AG04450 (cell line): ENCODE measurements at places on chromosomes 1 and 21. TPM values are rescaled to one million over a fixed set of nuclear protein-coding genes. Genes with fewer than 3 reads are reported as not detected.

The MCOLN3 gene
- 0.05 TPM in 2 replicates for polyA plus RNA-seq

The TMEM125 gene
- polyA plus RNA-seq, result not detected in 2 replicates

The PLA2G2C gene
- polyA plus RNA-seq, result not detected in 2 replicates

The HSF2BP gene
- polyA plus RNA-seq, result 1.0 and 1.1 TPM in 2 replicates

DNA sequence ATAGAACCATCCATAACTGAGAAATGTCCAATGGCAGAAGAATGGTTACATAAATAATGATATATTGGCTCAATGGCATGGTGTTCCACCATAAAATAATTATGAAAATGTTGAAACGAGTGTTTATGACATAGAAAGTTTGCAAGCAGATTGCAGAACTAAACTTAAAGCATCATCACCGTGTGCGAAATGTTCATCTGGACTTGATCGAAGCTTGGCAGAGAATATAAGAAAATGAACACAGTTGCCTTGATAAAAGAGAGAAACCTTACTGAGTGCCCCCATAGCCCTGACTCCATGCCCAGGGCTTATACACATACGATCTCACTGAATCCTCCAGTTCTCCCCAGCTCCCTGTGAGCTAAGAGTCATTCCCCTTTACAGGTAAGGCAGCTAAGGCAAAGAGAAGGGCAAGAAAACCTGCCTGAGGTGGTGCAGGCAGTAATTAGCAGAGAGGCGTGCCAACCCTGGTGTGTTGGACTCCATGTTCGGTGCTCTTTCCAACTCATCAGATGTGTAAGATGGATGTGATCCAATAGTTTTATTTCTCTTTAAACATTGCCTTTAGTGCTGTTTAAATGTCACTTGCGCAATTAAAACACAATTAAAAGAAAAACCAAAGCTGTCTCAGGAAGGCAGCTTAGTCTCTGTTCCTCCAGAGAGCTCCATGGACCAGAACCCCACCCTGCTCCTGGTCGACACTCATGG, 21.8 kb upstream of the SPOCD1 start:
- DNase-seq, result no peak

- no peak for DNase-seq
Observed at GRCh38 chr1:169945181-169945580, 51.5 kb upstream of the SCYL3 start.

GRCh38 chr1:52825868-52826267, 16.7 kb upstream of the ZYG11A start:
- DNase-seq, result no peak

- DNase-seq, result no peak
Observed at GRCh38 chr1:59592924-59593323, 221.8 kb upstream of the HOOK1 start.

DNA sequence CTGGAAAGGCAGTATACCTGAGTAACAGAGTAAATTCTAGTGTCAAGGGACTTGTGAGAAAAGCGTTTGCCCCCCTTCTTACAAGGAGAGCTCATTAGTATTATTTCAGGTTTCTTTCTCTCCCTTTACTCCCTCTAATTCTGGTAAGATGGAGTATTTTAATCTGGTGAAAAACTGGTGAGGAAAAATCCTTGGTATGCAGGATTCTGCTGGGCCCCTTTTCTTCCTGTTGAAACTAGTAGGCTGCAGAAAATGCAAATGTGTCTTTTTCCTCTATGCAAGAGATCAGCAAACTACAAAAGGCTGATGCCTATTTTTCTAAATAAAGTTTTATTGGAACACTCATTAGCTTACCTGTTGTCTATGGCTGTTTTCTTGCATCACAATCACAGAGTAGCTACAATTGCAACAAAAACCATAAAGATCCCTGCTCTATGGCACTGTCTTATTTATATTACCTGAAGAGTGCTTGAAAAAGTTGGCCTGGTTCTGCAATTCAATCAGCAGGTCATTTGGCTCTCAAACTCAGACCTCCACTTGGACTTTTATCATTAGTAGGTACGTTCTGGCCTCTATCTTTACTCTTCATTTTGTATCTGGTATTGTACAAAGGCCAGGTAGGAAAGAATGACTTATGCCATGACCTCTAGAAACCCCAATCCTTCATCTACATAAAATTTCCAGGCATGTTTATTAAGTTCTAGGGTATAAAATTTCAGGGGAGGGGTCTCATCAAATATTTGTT, 109.6 kb downstream of the AKT3 start:
- DNase-seq, result no peak

DNA sequence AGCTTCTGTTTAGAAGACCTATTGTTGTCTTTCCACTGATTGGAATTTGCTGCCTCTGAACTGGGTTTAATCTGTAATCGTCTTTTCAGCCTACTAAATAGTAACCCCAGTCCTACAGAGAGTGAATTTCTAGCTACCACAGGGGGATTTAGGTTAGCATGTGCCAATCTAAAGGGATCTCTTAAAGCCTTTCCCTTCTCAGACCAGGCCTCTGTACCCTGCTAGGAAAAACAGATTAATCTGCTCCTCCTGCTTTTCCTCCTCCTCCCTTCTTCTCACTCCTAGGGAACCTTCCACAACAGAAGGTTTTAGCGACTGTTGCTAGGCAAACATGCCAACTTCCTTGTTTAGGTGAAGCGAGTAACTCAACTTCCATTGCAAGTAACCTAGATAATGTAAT, 1.3 kb upstream of the RC3H1 start:
- DNase-seq, result no peak

GRCh38 chr1:86773341-86774288, 69.2 kb downstream of the SH3GLB1 start:
- DNase-seq, result no peak

DNA sequence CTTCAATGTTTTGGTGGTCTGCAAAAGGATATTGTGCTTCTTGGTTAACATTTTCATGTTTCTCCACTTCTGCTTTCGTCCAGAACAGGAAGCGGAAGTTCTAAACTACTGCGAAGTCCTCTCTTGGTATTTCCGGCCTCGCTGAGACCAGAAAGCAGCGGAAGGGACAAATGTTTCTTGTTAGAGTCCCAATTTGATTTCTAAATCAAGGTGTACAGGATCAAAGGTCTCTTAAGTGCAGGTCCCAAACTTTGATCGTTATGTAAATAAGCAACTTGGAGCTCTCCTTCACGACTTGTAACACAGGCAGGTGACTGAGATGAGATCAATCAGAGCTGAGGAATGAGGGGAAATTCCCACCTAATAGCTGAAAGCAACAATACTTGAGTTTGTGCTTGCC, 40.1 kb upstream of the HMCN1 start:
- no peak for DNase-seq

GRCh38 chr1:145995148-145995881, 1.1 kb downstream of the TXNIP start:
- no peak for DNase-seq
